AG10803 (cell line): ENCODE measurements at places on chromosomes 7 and 10.
A peak's percentile ranks its signal among the peaks of the same experiment; 100 is the strongest.

- no peak for DNase-seq
These were observed 375.5 kb upstream of the LRRTM3 start for GRCh38 chr10:66550351-66550750.

- peak; percentile 13 for DNase-seq
These were observed 81.4 kb upstream of the MTPN start for GRCh38 chr7:136058546-136058945.

- DNase-seq = no peak
These were observed 10.8 kb upstream of the CLDN4 start for GRCh38 chr7:73820013-73820412.

GRCh38 chr7:100604028-100604975, 2.1 kb downstream of the PCOLCE start:
- DNase-seq = peak; percentile 53

DNA sequence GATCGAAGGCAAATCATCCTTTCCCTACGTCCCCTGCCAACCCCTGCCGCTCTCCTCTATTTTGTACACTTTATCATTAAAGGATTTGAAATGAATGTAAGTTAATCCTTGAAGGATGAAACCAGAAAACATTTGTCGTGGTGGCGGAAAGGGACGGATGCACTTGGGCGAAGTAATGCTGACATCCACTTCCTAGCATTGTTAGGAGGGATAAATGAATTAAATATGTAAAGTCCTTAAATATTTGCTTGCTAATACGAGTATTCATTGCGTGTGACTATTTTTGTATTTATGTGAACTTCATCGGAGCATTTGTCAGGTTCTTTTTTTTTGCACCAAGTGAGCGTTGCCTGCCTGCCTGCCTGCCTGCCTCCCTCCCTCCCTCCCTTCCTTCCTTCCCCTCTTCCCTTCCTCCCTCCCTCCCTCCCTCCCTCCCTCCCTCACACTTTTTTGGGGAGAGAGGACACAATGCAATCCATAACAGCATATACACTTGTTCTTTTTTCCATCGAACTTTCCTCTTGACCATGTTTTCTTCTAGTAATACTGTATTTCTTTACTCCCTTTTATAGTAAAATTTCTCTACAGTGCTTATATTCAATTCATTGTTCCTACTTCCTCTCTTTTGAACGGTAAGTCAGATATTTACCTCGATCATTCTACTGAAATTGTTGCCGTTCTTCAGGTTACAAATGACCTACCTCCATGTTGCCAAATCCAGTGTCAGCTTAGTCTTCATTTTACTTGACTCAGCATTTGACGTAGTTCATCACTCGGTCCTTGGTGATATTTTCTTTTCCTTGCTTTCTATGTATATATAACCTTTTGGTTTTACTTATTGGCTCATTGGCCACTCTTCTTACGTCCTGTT, 831 bp downstream of the CCDC7 start:
- peak; percentile 28 for DNase-seq

DNA sequence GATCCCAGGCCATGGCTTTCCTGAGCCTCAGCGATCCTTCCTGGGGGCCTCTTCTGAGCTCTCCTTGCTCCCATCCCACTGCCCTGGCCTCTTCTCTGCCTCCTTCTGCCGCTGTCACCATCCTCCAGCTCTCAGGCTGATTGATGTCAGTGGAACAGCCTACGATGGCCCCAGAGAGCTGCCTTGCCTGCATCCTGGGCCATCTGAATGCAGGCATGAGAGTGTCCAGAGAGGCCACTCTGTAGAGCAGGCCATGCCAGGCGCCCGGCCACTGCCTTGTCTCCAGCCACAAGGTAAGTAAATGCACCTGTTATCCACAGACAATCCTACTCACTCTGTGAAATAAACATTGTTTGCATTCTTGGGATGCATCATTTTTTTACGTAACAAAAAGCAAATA, 171.4 kb upstream of the PPP2R2D start:
- no peak for DNase-seq
